ENCODE measurements at places on chromosomes 12 and 14.

DNA sequence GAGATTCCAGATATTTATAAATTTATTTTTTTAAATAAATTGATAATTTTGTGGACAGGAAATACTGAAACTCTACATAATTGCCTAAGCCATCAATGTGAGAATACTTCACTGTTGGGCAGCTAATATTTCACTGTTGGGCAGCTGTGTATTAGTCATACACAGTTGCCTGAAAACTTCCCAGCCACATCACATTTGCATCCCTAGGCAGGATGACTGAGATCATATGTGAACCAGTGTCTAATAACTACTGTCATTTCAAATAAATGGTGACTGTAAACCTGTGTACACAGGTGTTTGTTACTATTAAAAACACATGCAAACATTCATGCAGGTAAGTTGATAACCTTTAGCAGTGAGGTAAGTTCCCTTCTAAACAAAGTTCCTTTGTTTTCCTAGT, 43.9 kb downstream of the TMTC3 start:
- peak; percentile 5 for DNase-seq

GRCh38 chr14:98536256-98536655, 735.7 kb downstream of the BCL11B start:
- no peak for DNase-seq

GRCh38 chr12:122078141-122079032, at the start of gene MLXIP:
MLXIP (plus strand) TSS chr12:122078756; CDS start chr12:122078854, 98 bp downstream.
- DNase-seq = peak; percentile 96

DNA sequence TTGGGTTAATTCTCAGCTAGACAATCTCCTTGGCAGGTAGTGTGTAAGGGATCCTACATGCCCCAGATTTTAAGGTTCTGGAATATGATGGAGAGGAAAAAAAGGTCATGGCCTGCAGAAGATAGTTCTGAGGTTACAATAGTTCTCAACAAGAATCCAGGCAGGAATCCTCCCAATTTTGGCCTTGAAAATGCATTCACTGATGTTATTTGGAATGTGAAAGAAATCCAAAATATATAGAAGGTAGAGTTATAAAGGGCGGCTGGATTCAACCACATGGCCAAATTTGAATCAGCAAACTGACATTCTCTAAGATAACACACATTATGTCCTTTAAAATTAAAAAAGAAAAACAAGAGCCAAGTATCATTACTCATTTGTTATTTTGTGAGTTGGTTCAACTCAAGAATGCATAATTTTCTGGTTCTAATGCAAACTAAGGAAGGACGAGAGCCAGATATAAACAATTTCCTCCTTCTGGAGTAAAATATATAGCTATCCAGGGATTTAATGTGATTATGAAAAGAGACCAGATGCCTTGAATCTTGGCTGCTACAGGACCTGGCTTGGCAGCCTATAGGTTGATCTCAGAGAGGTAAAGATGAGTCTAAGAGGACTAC, 177.0 kb upstream of the G2E3 start:
- DNase-seq = no peak

DNA sequence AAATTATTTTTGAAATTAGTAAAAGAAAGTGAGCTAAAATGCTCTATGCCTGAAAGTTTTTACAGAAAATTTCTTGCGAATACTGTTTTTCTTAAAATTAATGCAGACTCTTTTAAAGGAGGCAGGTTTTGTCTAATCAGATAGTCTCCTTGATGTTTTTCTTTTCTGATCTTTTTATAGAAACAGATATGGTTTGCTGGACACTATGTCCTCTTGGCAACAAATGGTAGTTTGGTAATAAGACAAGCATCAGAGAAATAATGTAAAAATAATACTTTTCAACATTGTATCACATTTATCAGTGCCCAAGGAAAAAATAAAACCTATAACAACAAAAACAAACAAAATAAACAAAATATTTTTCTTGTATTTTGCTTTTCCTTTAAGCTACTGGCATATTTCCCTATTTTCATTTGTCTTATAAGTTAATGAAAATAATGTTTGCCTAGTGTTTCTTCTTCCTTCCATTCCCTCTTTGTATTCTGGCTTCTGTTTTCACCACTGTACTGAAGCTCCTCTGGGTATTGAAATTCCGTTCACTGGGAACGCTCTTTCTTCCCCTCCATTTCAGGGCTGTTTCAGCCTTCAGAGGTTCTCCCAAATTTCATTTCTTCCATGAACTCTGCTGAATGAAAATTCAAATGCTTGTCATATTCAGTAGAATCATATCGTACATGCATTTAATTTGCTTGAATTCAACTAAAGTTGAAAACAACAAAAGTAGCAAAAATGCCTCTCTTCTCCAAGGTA, 115.3 kb downstream of the TRMT5 start:
- no peak for DNase-seq

DNA sequence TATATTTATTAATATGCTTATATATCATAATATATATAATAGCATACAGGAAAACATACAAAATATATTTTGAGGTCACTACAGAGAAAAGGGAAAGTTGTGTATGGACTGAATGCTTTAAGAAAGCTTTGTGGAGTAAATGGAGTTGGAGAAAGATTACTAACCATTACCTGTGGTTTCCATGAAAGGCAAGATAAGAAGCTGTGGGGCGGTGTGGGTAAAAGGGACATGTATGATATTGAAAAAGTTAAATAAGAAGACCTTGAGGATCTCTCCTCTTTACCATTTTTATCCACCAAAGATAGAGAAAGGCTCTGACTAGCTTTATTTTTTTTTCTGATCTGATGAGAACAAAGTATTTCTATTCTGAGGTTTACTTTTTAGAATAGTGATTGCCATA, 404.4 kb downstream of the TRHDE start:
- no peak for DNase-seq

GRCh38 chr12:75943730-75944096, 87.9 kb downstream of the PHLDA1 start:
- DNase-seq = no peak

DNA sequence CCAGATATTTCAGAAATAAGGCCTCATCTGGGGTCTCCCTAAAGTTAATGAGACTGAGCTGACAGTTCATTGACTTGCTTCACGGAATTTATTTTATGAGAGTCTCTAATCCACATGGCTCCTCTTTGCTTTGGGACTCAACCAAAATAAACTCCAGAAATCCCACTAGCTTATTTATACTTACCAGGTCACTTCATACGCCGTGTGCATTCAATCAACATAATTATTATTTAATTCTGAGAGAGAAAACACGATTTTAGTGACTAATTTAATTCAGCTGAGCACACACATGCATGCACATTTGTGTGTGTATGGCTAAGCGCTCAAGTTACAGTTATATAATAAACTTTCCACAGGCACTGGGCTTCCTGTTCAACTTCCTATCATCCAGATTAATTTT, 333.4 kb upstream of the CCDC196 start:
- no peak for DNase-seq

DNA sequence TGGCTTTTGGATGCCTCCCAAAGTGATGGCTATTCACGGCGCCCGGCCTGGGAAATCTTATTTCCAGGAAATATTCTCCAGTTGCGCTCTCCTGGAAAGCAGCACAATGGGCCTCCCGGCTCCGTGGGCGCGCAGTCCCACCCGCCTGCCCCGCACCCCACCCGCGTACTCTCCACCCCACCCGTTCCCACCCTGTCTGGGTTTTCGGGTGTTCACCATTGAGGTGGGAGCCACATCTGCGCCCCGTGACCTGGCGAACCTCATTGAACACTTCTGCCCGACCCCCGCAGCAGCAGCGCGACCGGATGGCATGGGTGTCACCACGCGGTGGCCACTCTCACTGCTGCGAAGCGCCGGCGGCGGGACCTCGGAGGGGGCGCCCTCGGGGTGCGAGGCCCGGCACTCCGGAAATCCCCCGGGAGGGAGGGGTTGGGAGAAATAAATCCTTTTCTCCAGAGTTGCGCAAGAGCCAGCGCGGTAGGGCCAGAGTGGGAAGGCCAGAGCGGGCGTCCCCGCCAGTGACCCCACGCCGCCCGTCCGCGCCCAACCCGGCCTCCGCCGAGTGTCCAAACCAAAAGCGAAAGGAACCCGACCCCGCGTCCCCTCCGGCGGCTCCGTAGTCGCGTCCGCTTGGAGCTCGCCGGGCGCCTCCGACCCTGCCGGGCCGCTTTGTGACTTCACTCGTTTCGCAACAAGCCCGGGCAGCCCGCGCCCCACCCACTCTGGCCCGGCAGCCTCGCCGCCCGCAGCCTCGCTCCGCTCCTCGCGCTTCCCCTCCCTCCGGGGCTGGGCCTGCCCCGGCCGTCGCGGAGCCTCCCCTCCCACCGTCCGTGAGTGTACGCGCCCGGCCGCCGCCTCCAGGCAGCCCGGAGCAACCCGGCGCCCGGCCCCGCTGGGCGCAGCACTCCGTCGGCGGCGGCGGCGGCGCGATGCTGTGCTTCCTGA, at the start of gene DRAM1:
Gene DRAM1, plus strand, starts transcription at position 720 of the 945 bp plus-strand sequence. Its CDS starts 210 bp downstream, at position 930.
- peak; percentile 97 for DNase-seq

DNA sequence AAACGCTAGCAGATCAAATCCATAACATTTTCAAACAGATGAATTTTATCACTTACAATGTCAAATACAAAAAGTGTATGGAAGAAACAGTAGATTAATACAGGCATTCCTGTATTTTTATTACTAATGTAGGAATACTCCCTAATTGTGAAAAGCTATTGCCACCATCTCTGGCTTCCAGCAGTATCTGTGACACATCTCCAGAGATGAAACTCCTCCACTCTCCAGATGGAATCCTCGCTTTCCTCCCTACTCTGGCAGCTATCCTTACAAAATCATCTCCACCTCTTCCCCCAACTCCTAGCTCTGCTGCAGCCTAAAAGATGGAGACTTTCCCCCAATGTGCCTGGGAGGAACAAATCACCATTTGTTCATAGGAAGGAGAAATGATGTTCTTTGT, 211.4 kb downstream of the SSPN start:
- no peak for DNase-seq

GRCh38 chr12:107859367-107859766, 84.9 kb downstream of the ASCL4 start:
- DNase-seq = no peak

DNA sequence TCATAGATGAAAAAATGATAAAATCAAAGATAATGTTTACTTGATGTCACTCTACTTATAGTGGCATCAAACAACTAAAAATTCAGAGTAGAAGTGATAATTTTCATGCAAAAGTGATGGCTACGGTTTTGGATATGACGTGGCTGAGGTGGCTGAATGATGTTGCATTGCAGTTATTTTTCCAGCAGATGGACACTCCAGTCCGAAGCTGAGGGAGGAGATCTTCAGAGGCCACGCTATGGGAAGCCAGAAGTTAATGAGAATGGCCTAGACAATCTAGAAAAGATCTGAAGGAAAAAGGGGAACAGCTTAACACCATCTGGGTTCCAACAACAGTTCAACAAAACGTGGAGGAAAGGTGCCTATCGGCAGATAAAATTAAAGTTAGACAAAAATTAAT, 279.8 kb downstream of the SOX5 start:
- no peak for DNase-seq

DNA sequence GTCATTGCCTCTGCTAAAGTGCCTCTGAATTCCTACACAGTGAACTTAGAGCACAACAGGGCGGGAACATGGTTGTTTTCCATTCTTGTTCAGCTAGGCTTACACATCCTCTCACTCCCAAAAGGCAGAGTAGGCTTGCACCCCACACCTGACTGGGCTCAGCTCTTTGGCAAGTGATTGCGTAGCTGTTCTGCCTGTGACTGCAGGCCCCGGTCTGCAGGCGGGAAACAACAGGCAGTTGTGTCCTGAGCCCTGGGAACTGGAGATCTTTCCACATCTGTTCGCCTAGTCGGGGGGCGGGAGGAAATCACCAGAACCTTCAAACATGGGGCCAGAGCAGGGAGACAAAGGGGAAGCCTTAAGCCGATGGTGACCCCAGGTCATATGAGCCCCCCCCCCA, 274.7 kb downstream of the ZFP36L1 start:
- DNase-seq = no peak

- no peak for DNase-seq
Measured at GRCh38 chr12:101695706-101696105, 1.7 kb upstream of the CHPT1 start.

DNA sequence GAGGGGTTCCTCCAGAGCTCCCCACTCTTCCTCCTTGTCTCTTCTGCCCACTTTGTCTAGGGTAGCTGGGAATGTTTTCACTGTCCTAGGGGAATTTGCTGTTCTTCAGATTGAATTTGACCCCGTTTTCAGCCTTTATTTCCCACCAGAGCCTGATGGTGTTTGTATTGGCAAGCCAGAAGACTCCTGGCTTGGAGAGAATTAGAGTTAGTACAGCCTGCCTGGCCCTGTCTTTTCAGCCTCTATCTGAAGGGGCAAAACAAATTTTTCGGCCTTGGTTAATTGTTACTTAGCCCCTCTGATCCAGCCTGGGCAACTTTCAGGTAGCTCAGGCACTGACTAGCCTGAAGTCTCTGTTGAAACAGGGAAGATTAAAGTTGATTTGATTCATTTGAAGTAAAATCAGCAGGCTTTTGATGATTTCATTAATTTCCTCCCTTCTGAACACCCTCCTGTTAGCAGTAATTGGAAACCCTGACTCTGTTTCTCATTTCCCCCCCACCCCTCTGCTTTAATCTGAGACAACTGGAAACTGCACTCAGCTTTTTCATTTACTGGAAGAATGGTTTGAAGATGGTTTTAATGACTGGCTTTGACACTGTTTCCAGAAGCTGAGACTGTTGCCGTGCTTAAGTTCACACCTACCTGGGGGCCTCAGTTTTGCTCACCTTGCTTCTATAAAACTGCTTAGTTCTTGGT, 63.3 kb downstream of the SUSD6 start:
- no peak for DNase-seq

DNA sequence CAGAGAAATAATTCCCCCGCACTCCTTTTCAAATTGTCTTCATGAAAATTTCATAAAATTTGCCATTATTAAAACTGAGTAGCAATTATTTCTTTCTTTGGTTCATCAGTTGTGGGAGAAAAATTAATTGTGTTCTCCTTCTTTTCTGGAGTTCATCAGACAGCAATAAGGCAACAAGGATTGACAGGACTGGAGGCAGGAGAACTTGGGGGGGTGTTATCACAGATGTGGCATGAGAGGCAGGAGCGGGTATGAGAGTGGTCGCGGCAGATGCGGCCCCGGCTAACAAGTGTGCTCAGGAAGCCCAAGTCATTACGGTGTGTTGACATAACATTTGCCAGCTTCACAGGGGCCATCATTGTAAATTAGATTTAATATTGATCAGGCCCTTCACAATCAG, 306.6 kb upstream of the TMPO start:
- DNase-seq = no peak

GRCh38 chr14:76473481-76474263, 97.7 kb downstream of the ESRRB start:
- DNase-seq = no peak

DNA sequence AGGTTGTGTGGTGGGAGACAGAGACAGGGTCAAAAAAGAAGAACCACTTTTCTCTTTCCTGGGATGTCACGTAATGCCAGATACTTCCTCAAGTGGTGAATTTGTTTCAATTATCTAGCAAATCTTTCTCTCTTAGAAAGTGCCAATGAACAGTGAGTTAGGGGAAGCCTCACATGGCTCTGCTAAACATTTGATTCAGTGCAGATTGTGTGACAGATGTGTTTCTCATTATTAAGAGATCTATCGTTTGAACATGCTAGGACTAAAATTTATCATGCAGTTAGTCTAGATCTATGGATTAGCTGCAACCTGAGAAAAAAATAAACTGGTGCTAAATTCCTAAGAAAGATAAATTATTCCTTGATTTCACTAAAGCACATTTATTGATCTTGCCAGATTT, 247.8 kb downstream of the MDGA2 start:
- no peak for DNase-seq

Measured in suppressor macrophage (primary cell).